SK-N-SH (cell line): ENCODE measurements at places on chromosomes 5 and 9. TPM values are rescaled to one million over a fixed set of nuclear protein-coding genes. Genes with fewer than 3 reads are reported as not detected.

- peaks cover 13% of the 10 kb centered on the region for H3K4me1 ChIP-seq
- no peak overlapping the region for H3K4me3 ChIP-seq
- H3K27ac ChIP-seq = no peak overlapping the region
- no peak for DNase-seq
These were observed 123.0 kb downstream of the HACD4 start for GRCh38 chr9:20908461-20908860.

IFNK gene
- polyA plus RNA-seq = not detected in 2 replicates

GRCh38 chr5:160185626-160186360 is 43.5 kb upstream of the FABP6 start:
- DNase-seq = no peak
- no peak overlapping the region for H3K4me3 ChIP-seq
- no peaks in the 10 kb centered on the region for H3K36me3 ChIP-seq

DNA sequence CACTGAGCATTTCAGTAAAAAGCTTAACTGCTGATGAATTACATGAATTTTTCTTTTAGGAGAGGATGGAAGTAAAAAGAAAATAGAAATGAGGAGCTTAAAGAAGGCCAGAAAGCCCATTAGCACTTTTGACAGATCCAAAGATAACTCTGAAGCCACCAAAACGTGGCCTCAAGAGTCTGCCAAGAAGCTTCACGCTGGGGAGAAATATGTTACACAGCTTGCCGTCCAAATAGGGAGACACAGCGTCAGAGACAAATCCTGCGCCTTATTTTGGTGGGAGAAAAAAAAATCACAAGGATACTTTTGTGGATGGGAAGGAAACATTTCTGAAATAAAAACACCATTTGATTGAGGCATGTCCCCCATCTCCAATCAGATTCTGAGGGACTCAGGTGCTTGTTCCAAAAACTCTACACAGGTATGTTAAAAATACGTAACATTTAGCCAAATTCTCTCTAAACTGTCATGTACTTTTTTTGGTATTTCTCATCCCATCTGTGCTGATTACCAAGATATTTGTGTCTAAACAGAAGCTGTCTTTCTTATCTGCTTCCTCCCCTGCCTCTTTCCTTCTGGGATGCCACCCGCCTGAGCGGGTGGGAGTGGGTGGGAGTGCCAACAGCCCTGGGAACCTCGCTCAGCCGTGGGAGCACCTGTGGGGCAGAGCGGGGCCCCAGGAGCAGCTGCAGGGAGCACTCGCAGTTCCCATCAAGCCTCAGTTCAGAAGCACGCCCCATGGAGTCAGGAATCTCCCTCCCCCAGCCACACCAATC is 275.5 kb downstream of the DENND1A start:
- no peaks in the 10 kb centered on the region for H3K27me3 ChIP-seq
- H3K4me3 ChIP-seq = no peak overlapping the region
- peaks cover 7% of the 10 kb centered on the region; the same call in 1 of the 2 replicates for H3K36me3 ChIP-seq

- H3K4me3 ChIP-seq = no peak overlapping the region
- no peaks in the 10 kb centered on the region; the same call in 1 of the 2 replicates for H3K27me3 ChIP-seq
- DNase-seq = no peak
- no peak overlapping the region for H3K27ac ChIP-seq
- no peaks in the 10 kb centered on the region for H3K4me1 ChIP-seq
These were observed 72.0 kb downstream of the ALDH1A1 start for GRCh38 chr9:72880821-72881220.

SMIM3 gene
- 39.9 and 44.8 TPM in 2 replicates for polyA plus RNA-seq

DNA sequence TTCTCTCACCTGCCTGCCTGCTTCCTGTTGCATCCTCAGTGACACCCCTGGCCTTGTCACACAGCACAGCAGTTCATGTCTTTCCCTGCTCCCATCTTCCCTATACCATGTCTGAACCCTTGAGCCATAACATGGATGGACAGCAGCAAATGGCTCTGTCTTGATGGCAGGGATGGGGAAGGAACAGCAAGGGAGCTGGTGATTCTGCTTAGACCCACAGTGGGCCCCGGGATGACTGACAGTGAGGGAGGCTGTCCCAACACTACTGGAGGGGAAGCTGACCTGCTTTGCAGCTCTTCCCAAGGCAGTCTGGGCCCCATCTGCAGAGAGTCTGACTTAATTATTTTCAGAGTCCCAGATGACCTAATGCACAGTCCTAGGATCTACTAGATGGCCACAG is 48.2 kb downstream of the MARCHF3 start:
- H3K4me1 ChIP-seq = peaks cover 6% of the 10 kb centered on the region; the same call in 1 of the 2 replicates
- no peaks in the 10 kb centered on the region for H3K27me3 ChIP-seq
- no peaks in the 10 kb centered on the region for H3K36me3 ChIP-seq
- H3K4me3 ChIP-seq = no peak overlapping the region
- DNase-seq = no peak
- H3K27ac ChIP-seq = no peak overlapping the region

DAB2 gene
- 23.7 and 39.9 TPM in 2 replicates for polyA plus RNA-seq

GRCh38 chr5:147303251-147303650 is 68.4 kb downstream of the STK32A start:
- H3K4me3 ChIP-seq = 0 out of 2 replicates have a peak overlapping the region, but pooled peaks have one; percentile 4
- no peaks in the 10 kb centered on the region; the same call in 1 of the 2 replicates for H3K4me1 ChIP-seq

DNA sequence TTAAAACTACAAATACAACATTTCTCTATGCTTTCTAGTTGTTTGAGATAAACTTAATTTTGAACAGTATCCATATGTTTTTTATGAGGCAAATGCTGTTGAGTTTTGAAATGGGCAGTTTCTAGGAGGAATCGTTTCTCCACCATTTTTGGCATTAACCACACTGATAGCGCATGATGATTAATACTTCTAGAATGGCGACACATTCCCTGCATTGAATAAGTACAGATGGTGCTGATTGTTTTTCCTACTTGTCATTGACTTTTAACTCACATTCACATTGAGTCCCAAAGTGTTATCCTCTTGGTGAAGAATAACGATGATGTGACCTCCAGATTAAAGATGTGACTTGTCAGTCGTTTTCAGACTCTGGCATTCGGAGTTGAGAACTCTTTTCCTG is 6.5 kb upstream of the CCDC192 start:
- H3K4me3 ChIP-seq = no peak overlapping the region
- H3K27ac ChIP-seq = no peak overlapping the region
- no peaks in the 10 kb centered on the region; the same call in 1 of the 2 replicates for H3K27me3 ChIP-seq
- H3K36me3 ChIP-seq = no peaks in the 10 kb centered on the region

DNA sequence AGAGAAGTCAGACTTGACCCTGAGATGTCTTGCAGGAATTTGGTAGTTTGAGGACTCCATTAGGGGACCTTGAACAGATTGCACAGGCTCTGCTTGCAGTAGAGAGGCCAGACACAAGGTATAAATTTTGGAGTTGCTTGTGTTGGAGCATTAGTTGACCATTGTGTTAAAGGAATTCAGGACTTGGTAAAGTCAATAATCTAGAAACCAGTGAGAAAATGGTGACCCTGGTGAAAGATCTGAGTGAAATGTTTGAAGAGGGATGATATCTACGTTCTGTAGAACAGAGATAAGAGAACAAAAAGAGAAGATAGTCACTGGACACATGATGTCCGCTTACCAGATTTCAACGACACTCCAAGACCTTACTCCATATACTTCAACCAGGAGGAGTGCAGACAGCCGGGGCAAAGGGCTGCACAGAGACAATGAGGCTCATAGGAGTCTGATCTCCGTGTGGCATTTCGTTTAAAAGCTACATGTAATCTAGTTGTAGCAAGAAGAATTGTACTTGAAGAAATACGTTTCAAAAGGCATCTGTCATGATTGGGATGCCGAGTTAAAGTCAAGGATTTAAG is 13.2 kb downstream of the DNAJC25 start:
- no peak overlapping the region for H3K4me3 ChIP-seq
- no peaks in the 10 kb centered on the region for H3K4me1 ChIP-seq
- no peak overlapping the region for H3K27ac ChIP-seq
- peaks cover 30% of the 10 kb centered on the region for H3K36me3 ChIP-seq
- no peak for DNase-seq
- H3K27me3 ChIP-seq = no peaks in the 10 kb centered on the region

GRCh38 chr5:15142458-15142857 is 270.9 kb upstream of the ANKH start:
- H3K4me3 ChIP-seq = no peak overlapping the region
- H3K36me3 ChIP-seq = no peaks in the 10 kb centered on the region
- H3K27me3 ChIP-seq = no peaks in the 10 kb centered on the region; the same call in 1 of the 2 replicates
- no peak for DNase-seq
- no peaks in the 10 kb centered on the region for H3K4me1 ChIP-seq

- no peaks in the 10 kb centered on the region for H3K4me1 ChIP-seq
- H3K4me3 ChIP-seq = no peak overlapping the region
These were observed 112.0 kb downstream of the DOCK8 start for GRCh38 chr9:326667-327066.

DNA sequence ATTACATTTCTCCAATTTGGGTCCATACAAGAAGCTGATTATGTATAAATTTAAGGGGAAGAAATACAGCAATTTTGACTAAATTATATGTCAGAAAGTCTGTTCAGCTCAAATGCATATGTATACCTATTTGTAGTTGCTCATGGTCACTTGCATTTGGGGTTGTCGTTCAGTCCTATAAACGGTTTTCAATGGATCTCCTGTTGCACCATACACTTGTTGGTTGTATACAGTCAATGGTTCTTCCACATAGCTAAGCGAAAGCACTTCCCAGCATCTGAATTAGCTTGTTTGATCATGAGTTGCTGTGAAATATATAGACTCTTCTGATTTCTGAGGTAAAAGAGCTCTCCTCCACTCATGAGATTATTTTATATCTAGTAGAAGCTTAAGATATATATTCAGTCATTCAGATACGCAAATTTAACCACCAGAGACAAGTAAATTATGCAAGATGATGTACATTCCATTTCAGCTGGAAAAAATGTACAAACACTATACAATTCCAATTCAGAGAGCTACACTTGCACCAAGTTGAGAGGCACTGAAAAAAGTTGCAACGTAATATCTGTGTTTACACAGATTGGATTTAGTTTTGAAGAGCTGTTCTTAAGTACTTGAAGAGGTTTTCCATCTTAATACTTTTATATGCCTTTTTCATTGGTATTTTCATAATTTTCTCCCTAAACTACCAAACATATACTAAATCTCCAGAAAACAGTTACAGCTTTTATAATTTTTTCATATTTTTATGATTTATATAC is 64.4 kb upstream of the POU5F2 start:
- H3K4me3 ChIP-seq = no peak overlapping the region
- no peak overlapping the region for H3K27ac ChIP-seq
- no peaks in the 10 kb centered on the region for H3K27me3 ChIP-seq
- no peak for DNase-seq
- H3K4me1 ChIP-seq = no peaks in the 10 kb centered on the region
- H3K36me3 ChIP-seq = no peaks in the 10 kb centered on the region

DNA sequence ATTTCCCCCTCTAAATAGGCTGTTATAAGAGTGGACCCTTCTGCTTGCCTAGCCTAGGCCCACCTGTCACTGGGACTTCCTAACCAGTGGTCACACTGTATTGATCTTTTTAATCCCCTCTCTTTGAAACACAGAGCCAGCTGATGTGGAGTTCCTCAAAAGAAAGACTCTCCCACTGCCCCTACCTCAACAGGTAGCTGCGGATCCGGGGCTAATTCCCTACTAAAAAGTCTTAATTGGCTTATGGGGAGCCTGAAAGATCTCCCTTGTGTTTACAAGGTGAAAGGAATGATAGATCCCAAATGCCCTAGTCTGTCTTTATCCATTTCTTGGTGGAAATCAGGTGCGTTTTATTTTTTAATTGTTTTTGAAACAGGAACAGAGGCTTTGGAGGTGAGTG is 2.0 kb downstream of the NEUROG1 start:
- no peak for DNase-seq
- H3K4me3 ChIP-seq = no peak overlapping the region
- peaks cover 80% of the 10 kb centered on the region for H3K27me3 ChIP-seq
- no peak overlapping the region for H3K27ac ChIP-seq
- H3K36me3 ChIP-seq = no peaks in the 10 kb centered on the region

SLC6A18 gene
- polyA plus RNA-seq = not detected in 2 replicates
